ENCODE measurements at places on chromosomes 4 and X. TPM values are rescaled to one million over a fixed set of nuclear protein-coding genes. Genes with fewer than 3 reads are reported as not detected.

Gene POLR2B
- 143 TPM for total RNA-seq

DNA sequence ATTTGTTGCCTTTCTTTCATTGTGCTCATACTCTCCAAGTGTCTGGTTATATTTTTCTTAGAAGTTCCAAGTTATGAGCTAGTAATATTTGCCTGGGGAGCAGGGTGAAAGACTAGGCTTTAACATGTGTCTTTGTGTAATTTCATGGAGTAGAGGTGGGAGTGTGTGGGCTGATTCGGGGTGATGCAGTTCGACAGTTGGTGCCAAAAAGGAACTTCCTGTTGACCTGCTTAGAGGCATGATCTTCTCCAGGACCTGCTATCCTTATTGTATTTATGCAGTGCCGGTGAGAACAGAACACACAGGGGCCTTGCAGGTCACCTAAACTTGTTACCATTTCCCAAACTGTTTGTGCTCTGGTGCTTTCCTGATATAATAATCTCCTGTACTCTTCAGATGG lies 21.2 kb downstream of the USP53 start:
- H3K36me3 ChIP-seq: no peaks in the 10 kb centered on the region
- peaks cover 8% of the 10 kb centered on the region for H3K4me1 ChIP-seq
- H3K4me3 ChIP-seq: no peak overlapping the region
- no peaks in the 10 kb centered on the region for H3K27me3 ChIP-seq

DNA sequence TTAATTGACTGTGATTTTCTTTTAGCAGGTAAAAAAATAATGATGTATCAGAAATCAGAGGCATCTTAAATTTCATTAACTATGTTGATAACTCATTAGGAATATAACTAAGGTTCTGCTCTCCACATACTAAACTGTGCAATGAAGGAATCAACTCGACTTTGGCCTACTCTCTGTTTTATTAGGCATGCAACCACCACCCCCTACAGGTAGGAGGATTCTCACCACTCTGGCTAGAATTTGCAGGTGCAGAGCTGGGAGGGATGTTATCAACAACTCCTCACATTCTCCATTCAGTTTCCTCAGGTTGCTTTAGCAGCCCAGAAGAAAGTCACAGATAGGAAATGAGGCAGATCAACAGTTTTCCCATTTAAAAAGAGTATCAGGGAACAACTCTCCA lies 160.1 kb downstream of the COX18 start:
- no peak overlapping the region for H3K27ac ChIP-seq
- no peaks in the 10 kb centered on the region for H3K4me1 ChIP-seq
- no peaks in the 10 kb centered on the region for H3K36me3 ChIP-seq
- no peak overlapping the region for H3K4me3 ChIP-seq
- DNase-seq: peak; percentile 77
- H3K27me3 ChIP-seq: no peaks in the 10 kb centered on the region

Gene PRDM8
- not detected for total RNA-seq

Gene TASL
- total RNA-seq: not detected

DNA sequence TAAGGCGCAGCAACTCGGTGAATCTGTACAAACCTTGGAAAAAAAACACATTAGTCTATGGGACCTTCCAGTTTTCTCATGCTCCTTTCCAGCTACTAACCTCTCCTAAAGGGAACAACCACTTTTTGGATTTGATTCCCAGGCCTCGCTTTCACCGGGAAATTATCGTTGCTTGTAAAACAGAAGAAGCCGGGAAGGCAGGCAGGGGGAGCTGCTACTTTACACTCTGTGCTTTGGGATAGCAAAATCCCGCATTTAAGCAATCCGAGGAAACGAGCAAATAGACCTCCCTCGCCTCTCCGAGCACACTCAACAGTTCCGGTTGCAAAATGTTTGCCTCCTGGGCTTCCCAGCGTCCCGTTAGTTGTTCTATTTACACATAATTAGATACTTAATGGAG lies 1.2 kb downstream of the CD38 start:
- no peak overlapping the region for H3K27ac ChIP-seq
- peak overlapping the region; percentile 59 for H3K4me3 ChIP-seq

DNA sequence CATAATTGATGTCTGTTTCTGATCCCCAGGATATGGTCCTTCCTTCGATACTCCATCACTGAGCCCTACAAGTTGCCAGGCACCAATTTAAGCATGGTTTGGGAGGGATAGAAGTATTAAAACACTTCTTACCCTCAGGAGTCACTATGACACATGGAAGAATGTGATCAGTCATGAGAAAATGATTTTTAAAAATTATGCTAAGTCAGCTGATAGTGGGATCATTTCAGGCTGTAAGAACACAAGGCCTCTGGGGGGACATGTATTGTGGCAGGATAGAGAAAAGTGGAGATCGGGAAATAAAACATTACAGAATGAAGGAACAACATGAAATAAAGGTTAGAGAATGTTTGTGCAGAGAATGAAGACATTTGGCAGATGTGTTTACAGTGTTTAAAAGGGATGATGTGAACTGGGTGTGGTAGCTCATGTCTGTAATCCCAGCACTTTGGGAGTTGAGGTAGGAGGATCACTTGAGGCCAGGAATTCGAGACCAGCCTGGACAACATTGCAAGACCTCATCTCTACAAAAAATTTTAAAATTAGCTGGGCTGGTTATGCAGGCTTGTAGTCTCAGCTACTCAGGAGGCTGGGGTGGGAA lies 64.0 kb downstream of the ELOVL6 start:
- no peaks in the 10 kb centered on the region for H3K27me3 ChIP-seq
- no peak overlapping the region for H3K27ac ChIP-seq
- no peak for DNase-seq

DNA sequence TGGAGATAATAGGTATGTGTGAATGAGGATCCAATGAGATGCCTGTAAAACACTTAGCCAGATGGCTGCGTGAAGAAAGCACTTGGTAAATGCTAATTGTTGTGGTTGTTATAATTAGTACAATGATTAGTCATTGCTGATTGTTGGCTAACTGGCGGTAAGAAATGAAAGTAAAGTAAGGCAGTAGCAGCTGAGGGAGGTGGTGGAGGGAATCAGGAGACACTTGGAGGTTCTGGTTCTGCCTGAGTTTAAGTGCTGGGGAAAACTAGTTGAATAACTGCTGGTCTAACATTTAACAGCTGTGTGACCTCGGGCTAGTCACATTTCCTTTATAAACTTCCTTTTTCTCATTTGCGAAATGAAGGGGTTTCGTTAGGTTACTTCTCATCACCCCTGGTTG lies 30.9 kb downstream of the CD38 start:
- H3K27me3 ChIP-seq: no peaks in the 10 kb centered on the region
- H3K4me1 ChIP-seq: no peaks in the 10 kb centered on the region
- no peak overlapping the region for H3K27ac ChIP-seq
- no peaks in the 10 kb centered on the region for H3K36me3 ChIP-seq
- DNase-seq: no peak
- no peak overlapping the region for H3K4me3 ChIP-seq

DNA sequence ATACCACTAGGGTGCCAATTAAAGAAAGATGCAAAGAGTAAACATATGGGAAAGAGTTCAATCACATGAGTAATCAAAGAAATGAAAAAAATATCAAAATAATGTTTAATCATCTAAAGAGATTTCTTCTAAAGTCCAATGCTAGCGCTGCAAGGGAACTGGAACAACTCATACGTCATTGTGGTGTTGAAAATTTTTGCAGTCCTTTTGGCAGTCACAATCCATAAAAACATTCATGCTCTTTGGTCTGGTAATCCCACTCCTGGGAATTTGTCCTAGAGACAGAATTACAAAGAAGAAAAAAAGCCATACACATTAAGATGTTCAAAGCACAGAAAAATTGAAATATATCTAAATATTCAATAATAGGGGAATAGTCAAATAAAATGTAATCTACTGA lies 4.6 kb downstream of the P2RY4 start:
- no peak for DNase-seq
- no peak overlapping the region for H3K4me3 ChIP-seq
- no peaks in the 10 kb centered on the region for H3K36me3 ChIP-seq
- H3K4me1 ChIP-seq: peaks cover 3% of the 10 kb centered on the region

GRCh38 chr4:109702950-109703663 lies at the start of gene CASP6:
Gene CASP6 (minus strand): TSS chr4:109703445. CDS start chr4:109703395, 50 bp downstream.
- H3K27me3 ChIP-seq: no peaks in the 10 kb centered on the region
- H3K4me1 ChIP-seq: peaks cover 16% of the 10 kb centered on the region
- H3K4me3 ChIP-seq: peak within 1 kb of the TSS; percentile 92
- no peaks in the 10 kb centered on the region for H3K36me3 ChIP-seq
- DNase-seq: peak; percentile 85
- H3K27ac ChIP-seq: peak within 1 kb of the TSS; percentile 88

GRCh38 chrX:2572740-2573139 lies 72.0 kb upstream of the DHRSX start:
- H3K36me3 ChIP-seq: no peaks in the 10 kb centered on the region
- no peak overlapping the region for H3K27ac ChIP-seq
- no peaks in the 10 kb centered on the region for H3K27me3 ChIP-seq
- no peak for DNase-seq
- no peak overlapping the region for H3K4me3 ChIP-seq

Gene CA5B
- 8.0 TPM for total RNA-seq

GRCh38 chr4:1492142-1492457 lies 85.9 kb upstream of the NKX1-1 start:
- H3K27ac ChIP-seq: no peak overlapping the region
- no peaks in the 10 kb centered on the region for H3K27me3 ChIP-seq
- no peaks in the 10 kb centered on the region for H3K36me3 ChIP-seq
- DNase-seq: no peak
- H3K4me1 ChIP-seq: no peaks in the 10 kb centered on the region
